ENCODE measurements at places on chromosomes 4 and X.

GRCh38 chr4:183855323-183856190 lies 49.5 kb upstream of the STOX2 start:
- DNase-seq: no peak

- DNase-seq: no peak
These were observed 479.7 kb upstream of the DIAPH2 start for GRCh38 chrX:96204928-96205327.

DNA sequence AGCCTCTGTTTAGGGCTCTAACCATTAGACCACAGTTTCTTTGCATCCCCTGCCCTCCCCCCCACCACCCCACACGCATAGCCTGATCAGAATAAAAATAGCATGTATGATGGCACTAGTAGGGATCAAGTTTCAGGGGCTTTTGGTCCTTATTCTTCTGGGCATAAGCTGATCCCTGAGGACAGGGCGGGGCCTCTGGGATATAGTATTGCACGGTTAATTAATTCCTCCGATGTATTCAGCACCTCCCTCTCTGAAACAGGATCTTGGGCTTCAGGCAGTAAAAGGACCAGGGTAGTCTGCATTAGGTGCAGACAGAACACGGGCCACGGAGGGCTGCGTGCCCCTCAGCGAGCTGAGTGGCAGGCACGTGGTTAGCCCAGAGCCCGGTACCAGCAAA lies 57.1 kb downstream of the ELF4 start:
- no peak for DNase-seq

- no peak for DNase-seq
These were observed 235.9 kb upstream of the GIMD1 start for GRCh38 chr4:106604319-106605051.

DNA sequence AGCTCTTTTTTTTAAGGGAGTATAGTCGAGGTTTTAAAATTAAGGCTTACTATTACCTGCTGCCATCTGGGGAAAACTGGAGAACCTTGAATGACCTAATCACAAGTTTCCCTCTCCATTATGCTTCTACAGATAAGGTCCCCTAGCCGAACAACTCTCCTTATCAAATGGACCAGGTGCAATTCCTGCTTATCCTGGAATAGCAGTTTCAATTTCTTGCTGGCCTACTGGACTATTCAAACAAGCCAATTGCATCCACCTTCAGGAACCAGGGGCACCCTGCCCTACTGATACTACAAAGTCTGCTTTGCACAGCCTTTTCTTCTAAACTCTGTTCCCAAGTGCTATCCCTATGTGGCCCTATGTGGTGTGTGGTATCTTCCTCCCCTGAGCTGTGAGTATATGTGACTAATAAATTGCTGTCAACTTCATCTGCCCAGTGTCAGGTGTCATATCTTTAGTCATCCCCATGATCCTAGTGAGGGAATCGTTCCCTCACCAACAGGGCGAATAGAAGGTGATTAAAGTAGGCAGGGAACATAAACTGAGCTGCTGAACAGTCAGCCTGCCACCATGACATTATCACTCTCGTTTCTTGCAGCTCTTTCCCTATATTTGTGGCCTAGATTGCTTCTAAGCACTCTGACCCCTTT lies 128.5 kb downstream of the ATG4A start:
- no peak for DNase-seq

DNA sequence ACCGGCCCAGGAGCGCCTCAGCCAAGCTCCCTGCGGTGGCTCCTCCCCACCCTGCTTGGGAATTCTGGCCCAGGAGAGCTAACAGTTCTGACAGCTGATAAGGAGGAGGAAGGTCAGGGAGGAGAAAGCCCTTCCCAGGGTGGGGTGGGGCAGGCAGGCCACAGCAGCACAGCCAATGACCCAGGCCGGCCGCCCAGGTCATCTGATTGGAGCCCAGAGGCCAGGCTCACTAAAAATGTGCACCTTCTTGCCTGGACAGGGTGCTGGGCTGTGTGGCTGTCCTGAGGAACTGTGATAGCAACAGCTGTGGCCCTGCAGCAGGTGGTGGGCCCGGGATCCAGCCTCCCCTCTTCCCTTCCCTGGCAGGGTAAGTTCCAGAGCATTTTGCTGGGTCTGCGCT lies 17.2 kb upstream of the SH3TC1 start:
- DNase-seq: no peak

GRCh38 chr4:9976293-9976692 lies 45.0 kb downstream of the SLC2A9 start:
- no peak for DNase-seq

DNA sequence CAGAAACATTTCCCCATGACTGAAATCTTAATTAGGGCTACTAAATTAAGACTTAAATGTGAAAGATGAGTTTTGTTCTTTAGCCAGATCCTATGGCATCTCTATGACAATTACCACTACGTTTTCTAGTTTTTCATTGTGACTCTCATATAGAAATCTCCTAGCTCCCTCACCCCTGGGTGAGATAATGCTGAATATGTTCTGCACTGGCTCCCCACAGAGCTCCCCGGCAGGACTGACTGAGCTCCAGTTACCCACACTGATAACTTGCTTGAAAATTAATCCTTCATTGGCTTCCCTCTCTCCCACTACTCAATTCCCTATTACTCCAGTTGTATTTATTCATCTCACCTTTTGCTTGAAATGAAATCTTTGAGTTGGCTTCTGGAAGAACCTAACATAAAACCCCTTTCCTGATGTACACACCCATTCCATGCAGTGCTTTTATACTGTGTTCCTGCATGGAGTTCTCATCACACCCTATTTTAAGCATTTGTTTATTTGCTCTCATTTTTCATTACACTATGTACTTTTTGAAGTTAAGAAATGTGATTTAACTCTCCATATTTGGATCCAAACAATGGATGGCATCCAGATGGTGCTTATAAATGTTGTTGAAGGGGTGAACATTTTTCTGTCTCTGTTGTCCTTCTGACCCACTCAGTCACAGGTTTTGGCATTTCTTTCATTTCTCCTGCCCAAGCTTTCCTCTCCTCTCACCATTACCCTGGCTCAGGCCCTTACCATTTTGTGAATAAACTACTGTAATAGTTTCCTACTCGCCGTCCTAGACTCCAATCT lies 623.4 kb downstream of the SPRY1 start:
- no peak for DNase-seq

DNA sequence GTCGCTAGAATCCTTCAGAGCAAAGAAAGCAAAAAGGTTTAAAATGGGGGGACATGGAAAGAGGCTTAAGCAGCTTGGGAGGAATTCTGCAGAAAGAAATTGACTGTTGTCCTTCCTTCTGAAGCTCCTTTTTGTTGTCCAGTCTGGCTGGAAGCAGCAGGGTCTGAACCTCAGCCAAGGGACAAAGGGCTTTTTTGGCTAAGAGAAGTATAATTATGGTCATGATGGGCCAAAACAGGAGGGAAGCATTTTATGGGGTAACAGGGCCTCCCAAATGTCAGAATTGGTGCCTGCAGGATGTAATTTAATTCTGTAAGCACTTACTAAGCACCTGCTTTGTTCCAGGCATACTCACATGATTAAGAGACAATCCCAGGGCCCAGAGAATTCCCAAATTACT lies 74.2 kb upstream of the CPEB2 start:
- DNase-seq: no peak

- DNase-seq: no peak
These were observed 46.1 kb upstream of the CABS1 start for GRCh38 chr4:70288651-70289050.

DNA sequence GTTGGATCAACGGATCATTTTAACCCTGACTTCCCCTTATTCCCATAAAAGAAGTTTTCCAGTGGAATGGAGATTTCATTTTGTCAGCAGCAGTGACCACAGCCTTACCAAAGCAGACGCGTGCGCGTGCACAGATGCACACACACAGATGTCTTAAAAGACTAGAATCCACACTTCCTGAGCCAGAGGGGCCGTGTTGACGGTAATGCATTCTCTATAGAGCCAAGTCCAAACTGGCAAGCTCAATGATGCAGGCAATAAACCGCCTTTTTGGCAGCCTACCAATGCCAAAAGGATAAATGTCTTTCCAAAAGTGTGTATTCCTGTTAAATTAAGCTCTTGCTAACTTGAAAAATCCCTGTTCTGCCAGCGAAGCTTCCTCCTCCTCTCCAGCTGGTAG lies 18.8 kb upstream of the CLDN34 start:
- DNase-seq: no peak

All from stimulated activated CD4-positive, alpha-beta T cell treated with anti-CD3 and anti-CD28 coated beads, TNF-alpha, amount 100 ng/mL, for 24 hours (primary cell).